Renal cortex interstitium (tissue), 15 donors: ENCODE measurements at places on chromosomes 7 and 10. TPM values are rescaled to one million over a fixed set of nuclear protein-coding genes. Genes with fewer than 3 reads are reported as not detected.

OPN1SW gene
- 1.5 TPM for polyA plus RNA-seq

CALML3 gene
- not detected for polyA plus RNA-seq

TMEM196 gene
- polyA plus RNA-seq: not detected

GPR15LG gene
- polyA plus RNA-seq: 0.17 TPM

SP8 gene
- polyA plus RNA-seq: not detected

CYP2E1 gene
- polyA plus RNA-seq: 1.7 TPM
